ENCODE measurements at places on chromosomes 13 and 19.
A peak's percentile ranks its signal among the peaks of the same experiment; 100 is the strongest.

DNA sequence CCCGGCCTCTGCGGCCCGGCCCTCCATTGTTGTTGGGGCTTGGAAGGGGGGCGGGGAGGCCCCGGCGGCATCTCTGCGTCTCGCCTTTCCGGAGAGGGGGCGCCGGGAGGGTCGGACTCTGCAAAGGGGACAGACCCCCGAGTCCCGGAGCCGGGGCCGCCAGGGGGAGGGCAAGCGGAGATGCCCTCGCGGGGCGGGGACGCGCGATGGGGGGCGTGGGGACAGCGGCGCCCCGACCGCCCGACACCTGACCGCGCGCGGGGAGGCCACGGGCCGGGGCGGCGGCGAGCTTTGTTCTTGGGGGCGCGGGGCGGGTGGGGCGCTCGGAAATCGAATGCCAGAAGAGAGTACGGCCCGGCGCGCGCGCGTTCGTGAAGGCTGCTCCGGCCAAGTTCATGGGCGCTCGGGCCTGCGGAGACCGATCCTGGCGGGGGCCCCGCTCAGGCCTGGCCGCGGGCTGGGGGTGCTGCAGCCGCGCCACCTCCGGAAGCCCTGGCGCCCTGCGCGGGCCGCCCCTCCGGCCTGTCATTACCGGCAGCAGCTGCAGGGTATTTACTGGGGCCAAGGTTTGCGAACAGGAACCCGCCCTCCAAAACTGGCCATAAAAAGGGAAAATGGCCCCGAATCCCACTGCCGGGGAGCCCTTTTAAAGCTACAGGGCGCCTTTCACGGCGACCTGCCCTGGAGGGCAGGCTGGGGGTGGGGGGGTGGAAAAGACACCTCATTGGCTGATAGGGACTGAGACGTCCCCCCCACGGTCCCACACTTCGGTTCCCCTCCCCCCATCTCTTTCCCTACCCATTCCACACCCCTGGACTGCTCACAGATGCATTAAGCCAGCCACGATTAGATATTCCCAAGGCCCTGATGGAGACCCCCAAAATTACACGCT lies 11.1 kb upstream of the NANOS3 start:
- DNase-seq: no peak

DNA sequence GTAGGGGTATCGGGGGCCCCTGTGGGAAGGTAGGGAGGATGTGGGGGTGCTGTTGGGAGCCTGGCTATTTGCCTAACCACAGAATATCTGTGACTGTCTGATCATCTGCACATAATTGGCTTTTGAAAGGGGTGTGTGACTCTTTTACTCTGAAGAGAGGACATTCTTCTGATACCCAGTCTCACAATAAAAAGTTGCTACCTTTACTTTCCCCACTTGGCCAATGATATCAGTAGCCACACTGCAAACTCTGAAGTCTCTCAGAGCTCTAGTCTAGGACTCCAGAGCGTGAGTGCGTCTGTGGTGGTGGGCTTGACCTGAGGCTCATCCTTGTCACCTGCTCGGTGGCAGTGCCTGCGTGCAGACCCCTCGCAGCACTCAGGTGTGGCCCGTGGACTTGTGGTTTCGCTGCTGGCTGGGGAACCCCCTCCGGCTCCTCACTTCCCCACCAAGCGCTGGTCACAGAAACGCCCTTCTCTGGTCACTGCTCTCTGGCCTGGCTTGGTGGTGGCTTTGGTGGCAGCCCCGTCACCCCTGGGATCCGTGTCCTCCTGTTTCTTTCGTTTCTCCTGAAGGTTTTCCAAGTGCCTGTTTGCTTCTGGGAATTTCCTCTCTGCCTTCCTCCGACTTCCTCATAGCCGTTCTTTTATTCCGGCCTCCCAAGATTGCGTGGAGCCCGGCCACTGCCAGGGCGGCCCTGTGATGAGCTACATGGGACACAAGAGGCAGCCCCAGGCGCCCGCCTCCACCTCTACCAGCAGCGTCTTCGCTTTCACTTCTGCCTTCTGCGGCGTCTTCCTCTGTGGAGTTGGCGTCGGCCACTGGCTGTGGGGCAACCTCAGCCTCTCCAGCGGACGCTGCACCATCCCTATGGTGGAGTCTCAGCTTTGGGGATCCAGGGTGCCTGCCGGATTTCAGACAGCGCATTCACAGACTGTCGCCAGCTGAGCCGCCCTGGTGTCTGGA lies 78.0 kb downstream of the ATP11A start:
- no peak for DNase-seq

DNA sequence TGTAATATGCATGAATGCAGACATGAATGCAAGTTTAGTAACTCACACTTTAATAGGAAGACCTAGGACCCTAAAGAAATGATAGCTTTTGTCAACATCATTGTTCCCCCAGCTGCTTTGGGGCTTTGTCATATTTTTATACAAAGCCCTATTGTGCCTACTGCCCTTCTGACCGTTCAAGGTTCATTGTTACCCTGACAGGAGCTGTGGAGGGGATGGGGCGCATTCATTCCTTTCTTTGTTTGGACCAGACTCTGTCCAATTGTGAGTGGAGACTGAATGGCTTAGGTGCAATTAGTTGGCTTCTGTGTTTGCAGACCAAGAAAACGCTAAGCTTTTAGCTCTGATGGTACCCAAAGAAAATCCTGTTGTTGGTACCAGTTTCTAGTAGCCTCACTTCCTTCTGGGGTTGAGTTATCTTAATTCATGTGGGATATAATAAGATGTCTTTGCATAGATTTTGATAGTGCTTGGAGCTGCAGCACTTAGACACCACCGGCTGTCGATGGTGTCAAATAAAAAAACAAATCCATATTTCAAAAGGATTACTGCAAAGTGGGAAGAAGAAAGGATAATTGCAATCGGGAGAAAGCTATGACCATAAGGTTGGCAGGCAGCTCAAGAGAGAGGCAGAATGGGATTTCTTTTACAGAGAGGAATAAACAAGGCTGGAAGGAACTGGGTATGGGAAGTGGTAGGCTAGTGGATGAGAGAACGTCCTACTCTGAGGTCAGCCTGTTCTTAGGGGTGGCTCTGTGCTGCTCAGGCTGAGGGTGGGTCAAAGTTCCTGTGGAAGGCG lies 133.9 kb upstream of the TMTC4 start:
- DNase-seq: no peak

DNA sequence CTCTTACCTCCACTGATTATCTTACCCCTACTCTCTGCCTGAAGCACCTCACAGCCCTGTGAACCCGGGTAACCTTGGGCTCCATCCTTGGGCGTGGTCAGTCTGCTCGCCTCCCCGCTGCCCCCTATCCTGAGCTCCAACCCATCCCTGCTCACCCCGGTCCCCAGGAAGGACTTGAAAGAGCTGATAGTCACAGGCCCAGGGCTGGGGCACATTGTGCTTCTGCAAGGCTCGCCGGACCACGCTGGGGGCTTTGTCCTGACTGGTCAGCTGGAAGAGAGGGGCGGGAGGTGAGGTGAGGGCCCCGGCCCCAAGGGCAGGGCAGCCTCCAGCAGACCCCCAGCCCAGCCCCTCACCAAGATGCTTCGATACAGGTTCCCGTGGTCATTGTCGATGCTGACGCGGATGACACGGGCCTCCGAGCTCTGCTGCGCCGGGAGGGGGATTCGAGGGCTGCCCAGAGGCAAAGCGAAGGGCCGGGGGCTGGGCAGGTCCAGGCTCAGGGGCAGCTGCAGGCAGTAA lies 13.0 kb upstream of the EPOR start:
- DNase-seq: no peak

GRCh38 chr13:52787235-52787634 lies 47.6 kb upstream of the CNMD start:
- no peak for DNase-seq

DNA sequence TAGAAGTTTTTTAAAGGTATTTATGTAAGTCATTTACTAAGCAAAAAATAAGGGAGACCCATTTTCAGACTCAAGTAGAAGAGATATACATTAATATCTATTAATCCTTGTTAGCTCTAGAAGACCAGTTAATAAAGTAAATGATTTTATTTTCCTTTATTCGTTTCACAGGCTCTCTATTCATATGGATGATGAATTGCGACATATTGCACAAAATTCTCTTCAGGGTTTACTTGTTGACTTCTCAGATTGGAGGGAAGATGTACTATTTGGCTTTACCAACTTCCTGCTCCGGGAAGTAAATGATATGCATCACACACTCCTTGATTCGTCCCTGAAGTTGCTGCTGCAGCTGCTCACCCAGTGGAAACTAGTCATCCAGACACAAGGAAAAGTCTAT lies 139.3 kb downstream of the FRY start:
- no peak for DNase-seq

DNA sequence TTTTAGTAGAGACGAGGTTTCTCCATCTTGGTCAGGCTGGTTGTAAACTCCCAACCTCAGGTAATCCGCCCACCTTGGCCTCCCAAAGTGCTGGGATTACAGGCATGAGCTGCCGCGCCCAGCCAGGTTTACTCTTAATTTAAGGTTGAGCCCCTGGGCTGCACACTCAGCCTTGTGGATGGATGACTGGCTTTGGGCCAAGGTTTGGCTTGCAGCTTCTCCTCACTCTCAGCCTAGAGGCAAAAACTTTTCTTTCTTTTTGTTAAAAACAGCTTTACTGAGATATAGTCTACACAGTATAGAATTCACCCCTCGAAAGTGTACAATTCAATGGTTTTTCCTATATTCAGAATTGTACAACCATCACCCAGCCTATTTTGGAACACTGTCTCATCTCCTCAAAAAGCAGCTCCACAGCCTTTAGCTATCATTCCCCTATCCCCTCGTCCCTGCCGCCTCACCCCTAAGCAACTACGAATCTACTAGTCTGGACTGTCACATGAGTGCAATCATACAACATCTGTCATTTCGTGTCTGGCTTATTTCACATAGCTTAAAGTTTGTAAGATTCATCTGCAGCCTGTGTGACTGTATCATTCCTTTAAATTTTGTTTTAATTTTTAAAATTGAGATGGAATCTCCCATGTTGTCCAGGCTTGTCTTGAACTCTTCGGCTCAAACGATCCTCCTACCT lies 14.5 kb upstream of the TSPAN16 start:
- no peak for DNase-seq

DNA sequence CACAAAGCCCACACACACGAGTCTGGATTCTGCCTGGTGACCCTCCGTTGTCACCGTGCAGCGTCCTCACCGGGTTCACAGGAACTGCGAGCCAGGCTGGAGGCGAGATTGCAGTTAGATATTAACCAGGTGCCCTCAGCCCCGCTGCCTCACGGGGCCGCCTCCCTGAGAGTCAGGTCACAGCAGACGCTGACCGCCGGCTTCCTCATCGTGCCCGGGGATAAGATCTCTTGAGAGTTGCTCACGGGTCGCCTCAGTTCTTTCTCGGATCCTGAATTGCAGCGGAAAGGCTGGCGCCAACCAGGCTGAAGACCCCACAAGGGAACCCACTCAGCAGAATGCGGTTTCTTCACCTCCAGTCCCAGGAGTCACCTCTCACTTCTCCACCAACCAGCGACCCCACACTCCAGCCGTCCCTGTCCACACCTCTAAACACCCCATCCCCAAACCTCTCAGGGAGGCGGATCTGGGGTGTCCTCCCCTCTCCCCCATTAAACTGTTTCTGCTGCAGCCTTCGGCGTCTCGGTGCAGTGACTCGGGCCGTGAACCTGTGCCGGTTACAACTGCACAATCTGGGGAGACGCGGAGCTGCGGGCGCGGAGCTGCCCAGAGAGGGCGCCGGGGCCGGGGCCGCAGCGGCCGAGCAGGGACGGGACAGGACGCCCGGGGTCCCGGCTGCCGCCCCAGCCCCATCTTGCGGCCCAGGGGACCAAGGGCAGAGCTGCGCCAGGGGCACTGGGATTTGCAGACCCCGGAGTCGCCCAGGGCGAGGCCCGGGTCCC lies 591 bp downstream of the ZNF823 start:
- peak; percentile 24 for DNase-seq

DNA sequence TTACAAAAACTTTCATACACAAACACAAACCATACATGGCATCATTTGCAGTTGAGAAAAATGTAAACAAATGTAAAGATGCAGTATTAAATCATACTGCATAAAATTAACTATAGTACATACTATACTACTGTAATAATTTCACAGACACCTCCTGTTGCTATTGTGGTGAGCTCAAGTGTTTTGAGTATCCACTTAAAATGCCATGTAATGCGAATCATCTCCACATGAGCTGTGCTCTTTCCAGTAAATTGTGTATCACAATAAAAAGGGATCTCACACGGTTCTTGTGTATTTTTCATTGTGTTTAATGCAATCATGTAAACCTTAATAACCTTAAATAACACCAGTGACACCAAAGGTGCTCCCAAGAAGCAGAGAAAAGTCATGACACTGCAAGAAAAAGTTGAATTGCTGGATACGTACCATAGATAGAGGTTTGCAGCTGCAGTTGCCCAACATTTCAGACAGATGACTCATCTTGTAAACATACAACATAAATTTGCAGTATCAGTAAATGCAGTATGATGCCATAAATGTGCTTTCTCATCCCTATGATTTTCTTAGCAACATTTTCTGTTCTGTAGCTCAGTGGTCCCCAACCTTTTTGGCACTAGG lies 166.6 kb downstream of the RAP2A start:
- no peak for DNase-seq

DNA sequence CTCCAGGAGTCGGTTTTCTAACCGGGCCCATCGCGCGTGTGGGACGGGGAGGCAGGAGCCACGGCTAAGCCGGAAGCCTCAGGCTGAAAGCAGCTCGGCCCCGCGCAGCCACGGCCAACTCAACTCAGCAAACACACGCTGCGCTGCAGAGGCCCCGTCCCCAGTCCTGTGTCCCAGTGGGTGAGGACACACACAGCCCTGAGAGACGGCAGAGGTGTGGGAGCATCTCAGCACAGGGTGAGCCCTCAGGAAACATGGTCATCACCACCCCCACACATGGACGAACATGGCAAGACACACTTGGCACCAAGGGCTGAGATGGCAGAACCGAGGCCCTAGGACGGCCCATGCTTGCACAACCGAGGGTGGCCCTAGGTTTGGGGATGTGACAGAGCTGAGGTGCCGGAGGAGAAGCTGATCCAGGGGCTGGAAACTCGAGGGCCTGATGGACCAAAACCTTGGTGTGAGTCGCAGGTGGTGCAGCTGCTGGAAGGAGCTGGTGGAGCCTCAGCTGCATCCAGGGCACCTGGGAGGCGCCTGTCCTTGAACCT lies 29.0 kb upstream of the C13orf46 start:
- no peak for DNase-seq

DNA sequence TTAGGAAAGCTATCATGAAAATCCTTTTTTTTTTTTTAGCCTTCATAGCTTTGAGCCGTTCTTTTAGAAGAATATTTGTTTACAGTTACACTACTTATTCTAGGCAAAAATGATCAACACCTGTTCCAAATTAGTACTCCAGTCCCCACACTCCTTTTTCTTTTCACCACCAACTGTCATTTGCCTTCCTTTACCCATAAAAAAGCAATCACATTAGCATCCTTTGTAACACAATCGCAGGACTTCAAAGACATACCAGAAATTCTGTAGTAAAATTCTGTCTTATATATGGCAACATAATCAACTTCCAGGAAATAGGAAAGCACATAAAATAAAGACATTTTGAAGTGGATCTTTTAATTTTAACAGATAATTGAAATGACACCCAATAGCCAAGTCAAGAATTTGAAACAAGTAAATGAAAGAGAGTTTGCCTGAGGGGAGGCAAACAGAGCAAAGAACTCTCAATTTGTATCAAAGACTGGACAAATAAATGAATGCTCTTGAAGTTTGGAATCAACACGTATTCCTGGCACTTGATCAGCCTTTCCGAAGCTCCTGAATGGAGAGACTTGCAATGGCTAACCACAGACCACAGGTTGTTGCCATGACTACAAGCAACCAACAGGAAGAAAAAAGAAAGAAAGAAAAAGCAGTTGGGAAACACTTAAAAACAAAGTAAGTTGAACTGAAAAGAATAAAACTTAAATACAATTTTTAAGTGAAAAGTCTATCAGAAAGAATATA lies 206.8 kb downstream of the PCDH9 start:
- no peak for DNase-seq

Data from stimulated activated CD4-positive, alpha-beta T cell treated with anti-CD3 and anti-CD28 coated beads, Interleukin-1b, Interleukin-23, amount 100 ng/mL, for 48 hours (primary cell).